ENCODE measurements at places on chromosomes 2 and 18. TPM values are rescaled to one million over a fixed set of nuclear protein-coding genes. Genes with fewer than 3 reads are reported as not detected.

DNA sequence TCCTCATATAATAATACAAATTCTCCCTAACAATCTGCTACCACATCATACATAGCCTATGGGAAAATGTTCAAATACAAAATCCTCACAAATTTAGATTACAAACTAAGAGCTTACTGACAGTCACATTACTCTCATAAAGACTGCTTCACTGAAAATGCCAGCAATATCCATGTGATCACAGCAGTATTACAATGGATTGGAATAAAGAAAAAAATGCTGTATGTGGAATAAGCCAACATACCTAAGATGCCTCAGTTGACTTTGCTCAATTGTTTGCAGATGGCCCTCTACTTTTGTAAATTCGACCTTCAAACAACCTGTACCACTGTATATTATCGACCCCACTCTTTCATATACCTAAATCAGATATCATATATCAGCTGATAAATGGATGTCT is 88.7 kb downstream of the DYM start:
- no peak for DNase-seq

DNA sequence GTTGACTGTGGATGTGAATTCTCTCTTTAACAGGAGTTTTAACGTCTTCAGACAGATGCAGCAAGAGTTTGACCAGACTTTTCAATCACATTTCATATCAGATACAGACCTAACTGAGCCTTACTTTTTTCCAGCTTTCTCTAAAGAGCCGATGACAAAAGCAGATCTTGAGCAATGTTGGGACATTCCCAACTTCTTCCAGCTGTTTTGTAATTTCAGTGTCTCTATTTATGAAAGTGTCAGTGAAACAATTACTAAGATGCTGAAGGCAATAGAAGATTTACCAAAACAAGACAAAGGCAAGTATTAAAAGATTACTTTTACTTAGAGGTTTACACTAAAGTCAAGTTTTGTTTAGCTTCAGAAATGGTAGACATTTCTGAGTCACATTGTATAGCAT is 30.2 kb upstream of the TYMS start:
- DNase-seq: no peak

- no peak for DNase-seq
These were observed 936 bp upstream of the CCDC68 start for GRCh38 chr18:54960197-54960596.

- DNase-seq: no peak
These were observed 779.4 kb upstream of the FSHR start for GRCh38 chr2:49933711-49934110.

GRCh38 chr2:71880846-71881610 is 266.6 kb downstream of the CYP26B1 start:
- DNase-seq: peak; percentile 24

DNA sequence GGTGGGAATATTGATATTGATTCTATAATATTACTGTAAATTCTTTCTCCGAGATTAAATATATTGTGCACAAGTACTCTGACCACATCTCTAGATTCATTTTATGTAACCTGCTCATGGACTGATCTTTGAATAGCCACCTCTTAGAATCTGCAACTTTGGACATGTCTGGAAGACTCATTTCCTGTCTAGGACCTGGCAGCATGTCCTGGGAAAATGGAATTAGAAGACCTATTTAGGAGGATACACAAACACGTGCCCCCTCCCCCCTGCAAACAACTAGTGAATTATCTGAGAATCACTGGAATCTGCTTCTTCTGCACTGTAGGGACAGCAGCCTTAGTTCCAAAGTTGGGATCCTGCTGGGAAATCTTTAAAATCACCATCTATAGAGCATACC is 94.1 kb downstream of the UBE2E3 start:
- no peak for DNase-seq

DNA sequence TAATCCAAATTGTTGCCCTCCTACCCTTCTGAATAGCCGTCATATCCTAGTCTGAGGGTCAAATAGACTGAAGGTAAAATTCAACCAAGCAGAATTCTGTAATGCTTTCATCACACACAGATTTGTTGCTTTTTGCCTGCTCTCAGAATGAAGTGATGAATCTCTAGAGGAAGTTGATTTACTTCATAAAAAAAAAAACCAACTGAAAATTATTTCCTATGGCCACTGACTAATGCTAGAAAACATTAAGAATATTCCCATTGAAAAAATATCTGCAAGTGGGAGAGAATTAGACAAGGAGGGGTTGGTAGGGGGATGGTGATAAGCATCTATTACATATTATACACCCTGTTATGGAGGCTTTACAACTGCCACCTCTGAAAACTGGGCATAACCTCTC is 2.3 kb upstream of the IL1RL2 start:
- DNase-seq: no peak

DNA sequence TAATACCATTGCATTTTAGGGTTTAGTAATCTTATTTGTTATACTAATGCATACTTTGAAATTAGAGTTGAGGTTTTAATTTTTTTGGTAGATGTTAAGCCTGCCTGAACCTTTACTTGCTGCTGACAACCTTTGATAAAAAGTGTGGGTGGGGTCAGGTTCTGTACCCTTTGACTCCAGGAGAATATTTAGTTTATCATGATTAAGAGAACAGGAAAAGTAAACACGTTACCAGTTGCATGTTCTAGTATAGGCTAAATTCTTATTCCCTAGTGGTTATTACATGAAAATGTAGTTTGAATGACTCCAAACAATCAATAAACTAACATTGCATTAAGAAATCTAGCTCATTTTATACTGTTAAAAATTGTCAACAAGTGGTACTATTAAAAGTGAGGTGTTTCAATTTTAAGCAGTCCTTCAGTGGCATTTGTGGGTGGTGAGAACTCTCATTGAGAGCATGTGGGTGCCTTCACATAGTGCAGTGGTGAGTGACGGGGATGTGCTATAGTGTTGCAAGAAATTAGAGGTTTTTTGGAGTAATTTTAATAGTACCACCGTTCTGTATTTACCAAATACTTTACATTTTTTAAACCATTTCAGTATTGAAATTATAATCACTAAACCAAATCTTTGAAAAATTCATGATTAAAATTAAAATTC is 29.9 kb downstream of the PHLPP1 start:
- no peak for DNase-seq

GRCh38 chr2:238632181-238633060 is 205.7 kb downstream of the ASB1 start:
- DNase-seq: no peak

DNA sequence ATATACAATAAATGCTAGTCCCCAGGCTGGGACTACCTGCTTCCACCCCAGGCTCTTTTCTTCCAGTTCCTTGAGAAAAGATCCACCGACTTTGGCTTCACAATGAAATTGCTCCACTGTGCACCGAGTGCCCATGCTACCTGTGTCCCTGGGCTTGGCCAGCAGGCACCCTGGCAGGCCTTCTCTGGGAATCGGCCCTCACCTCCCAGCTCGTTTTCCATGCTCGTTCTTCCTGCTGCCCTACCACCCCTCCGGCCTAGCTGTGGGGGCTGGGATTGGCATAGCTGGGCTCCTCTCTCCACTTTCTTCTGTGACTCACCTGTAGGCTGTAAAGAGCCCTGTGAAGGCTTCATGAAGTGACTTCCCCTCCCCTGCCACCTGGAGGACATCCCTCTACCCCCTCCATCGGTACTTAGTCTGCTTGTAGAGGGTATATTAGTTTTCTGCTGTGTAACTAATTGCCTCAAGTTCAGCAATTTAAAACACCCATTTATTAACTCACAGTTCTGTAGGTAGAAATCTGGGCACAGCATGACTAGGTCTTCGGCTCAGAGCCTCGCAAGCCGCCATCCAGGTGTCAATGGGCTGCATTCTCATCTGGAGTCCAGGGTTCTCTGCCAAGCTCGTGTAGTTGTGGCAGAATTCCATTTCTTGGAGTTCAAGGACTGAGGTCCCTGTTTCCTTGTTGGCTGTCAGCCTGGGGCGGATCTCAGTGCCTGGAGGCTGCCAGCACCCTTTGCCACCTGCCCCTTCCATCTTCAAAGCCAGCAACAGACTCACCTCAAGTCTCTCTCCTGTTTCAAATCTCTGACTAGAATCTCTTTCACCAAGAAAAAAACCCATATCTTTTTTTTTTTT is 57.6 kb downstream of the DPYSL5 start:
- peak; percentile 25 for DNase-seq

DNA sequence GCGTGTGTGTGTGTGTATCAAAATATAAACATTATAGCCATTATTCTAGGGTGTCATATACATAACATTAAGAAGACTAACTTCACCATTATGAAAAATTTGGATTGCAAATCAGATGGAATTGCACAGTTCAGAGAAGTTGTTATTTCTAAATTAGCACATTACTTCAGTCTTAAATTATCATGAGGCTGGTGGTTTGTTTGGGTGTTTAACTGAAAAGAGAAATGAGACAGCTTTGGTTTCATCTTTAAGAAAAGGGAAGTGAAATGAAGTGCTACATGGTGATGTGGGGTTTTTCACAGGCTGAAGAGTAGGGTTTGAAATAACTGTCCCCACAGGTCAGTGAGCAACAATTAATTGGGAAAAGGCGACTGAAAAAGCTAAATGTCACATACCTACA is 161.2 kb upstream of the XIRP2 start:
- no peak for DNase-seq

- DNase-seq: peak; percentile 67
These were observed 220.4 kb upstream of the FOSL2 start for GRCh38 chr2:28172114-28172898.

GRCh38 chr2:169386722-169387121 is 24.4 kb upstream of the LRP2 start:
- no peak for DNase-seq

DNA sequence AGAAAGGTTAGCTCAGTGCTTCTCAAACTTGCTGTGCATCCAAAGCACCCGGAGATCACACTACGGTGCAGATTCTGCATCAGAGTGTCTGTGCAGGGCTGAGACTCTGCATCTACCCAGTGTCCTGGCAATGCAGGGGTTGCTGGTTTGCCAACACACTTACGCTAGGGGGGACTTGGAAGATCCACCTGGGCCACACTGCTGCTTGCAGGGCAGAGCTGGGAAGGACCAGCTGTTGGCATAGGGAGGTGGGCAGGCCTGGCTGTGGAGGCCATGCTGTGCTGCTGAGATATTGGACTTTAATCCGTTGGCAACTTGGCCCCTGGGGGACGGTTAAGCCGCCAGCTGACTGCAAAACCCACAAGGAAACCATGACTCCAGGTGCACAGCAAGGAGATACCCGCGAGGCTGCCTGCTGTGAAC is 397.6 kb upstream of the HS6ST1 start:
- DNase-seq: peak; percentile 9

DNA sequence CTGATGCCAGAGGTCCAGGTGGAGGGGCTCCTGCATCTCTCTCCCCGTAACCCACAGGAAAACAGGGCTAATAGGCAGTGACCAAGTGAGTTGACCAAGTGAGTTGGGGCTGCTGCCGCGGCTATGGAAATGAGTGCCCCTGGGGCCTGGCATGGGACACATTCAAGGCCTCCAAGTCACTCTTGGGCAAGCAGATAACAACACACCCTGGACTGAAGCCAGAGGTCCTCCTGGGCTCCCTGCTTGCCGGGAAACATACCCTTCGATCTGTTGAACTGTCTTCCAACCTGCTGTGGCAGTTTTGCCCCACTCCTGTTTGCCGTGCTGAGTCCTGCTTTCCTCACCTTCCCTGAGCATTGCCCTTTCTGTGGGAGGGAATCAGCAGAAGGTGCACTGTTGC is 89.2 kb downstream of the LIPG start:
- DNase-seq: no peak

GRCh38 chr2:20231598-20232026 is 6.7 kb upstream of the SDC1 start:
- DNase-seq: peak; percentile 93

- no peak for DNase-seq
These were observed 13.1 kb upstream of the GPR17 start for GRCh38 chr2:127632592-127633489.

DNA sequence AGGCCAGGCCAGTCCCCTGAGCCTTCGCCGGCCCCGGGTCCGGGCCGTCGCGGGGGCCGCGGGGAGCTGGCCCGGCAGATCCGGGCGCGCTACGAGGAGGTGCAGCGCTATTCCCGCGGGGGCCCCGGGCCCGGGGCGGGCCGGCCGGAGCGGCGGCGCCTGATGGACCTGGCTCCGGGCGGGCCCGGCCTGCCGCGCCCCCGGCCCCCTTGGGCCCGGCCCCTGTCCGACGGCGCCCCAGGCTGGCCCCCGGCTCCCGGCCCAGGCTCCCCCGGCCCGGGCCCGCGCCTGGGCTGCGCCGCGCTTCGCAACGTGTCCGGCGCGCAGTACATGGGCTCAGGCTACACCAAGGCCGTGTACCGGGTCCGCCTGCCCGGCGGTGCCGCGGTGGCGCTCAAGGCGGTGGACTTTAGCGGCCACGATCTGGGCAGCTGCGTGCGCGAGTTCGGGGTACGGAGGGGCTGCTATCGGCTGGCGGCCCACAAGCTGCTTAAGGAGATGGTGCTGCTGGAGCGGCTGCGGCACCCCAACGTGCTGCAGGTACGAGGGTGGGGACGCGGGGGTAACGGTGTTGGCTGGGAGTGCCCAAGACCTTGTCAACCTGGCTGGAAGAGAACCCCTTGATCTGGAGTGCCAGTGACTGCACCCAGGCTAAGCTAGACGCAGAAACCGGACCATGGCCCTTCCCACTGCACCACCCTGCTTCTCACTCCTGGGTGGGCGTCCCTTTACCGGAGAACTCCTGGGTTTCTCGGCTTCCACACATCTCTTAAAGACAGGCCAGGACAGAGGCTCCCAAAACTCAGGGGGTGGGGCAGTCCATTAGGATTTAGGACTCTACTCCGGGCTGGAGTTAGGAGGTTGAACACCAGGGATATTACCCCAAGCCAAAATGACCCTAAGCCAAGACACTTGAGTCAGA is 739 bp downstream of the PKDCC start:
- DNase-seq: peak; percentile 52

CTDP1 gene
- total RNA-seq: 36.9 TPM

TLX2 gene
- 0.40 TPM for total RNA-seq

GAD1 gene
- total RNA-seq: 0.10 TPM

ALKAL2 gene
- total RNA-seq: 3.3 TPM

NT5C1B gene
- not detected for total RNA-seq

STPG4 gene
- total RNA-seq: 0.21 TPM

AGXT gene
- 6.1 TPM for total RNA-seq

SLC4A5 gene
- total RNA-seq: 0.45 TPM

IL1B gene
- 1.6 TPM for total RNA-seq

Data from colonic mucosa (tissue), 4 donors.